ENCODE measurements at places on chromosomes 13 and 19. TPM values are rescaled to one million over a fixed set of nuclear protein-coding genes. Genes with fewer than 3 reads are reported as not detected.

DNA sequence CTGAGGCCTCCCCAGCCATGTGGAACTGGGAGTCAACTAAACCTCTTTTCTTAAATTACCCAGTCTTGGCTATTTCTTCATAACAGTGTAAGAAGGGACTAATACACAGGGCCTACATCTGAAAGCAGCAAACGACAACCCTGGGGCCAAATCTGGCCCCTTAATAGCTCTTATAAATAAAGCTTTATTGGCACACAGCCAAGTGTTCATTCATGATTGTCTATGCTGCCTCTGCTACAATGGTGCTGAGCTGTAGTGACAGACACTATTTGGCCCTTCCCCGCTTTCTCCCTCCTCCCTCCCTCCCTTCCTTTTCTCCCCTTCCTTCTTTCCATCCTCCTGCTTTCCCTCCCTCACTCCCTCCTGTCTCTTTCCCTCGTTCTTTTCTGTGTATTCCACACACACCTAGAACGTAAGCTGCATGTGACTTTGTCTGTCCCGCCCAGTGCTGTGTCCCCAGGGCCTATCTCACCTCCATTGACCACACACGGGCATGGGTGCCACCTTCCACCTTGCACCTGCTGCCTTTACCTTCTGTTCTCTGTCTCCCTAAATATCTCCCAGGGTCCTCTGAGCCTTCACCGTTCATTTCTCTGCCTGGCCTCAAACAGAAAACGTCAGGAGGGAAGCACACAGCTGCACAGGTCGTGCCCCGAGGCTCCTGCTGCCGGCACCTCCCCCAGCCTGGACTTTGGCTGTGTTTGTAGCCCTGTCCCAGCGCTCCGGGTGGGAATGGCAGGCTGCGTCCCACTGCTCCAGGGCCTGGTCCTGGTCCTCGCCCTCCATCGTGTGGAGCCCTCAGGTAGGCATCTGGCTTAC is at the start of gene PROZ:
PROZ (plus strand) TSS at position 720 of the 819 bp plus-strand sequence; CDS start at position 733, 13 bp downstream.
- DNase-seq: no peak

- DNase-seq: peak; percentile 70
These were observed 18.7 kb downstream of the GADD45B start for GRCh38 chr19:2494447-2495129.

DNA sequence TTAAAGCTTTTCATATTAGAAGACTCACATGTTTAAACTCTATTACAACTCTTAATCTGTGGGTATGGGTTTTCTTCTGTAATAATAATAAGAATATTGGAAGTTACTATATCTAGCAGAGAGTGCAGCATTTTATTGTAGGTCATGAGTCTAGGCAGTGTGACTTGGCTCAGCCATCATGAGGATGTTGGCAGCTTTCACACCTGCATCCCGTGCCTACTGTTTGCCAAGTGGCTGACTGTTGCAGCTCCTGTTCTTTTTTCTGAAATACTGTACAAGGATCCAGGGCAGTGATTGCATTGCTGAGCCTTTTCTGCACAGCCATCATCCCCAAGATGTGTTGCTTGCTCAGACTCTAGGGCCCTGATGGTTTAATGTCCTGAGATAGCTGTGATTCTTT is 47.4 kb downstream of the MTUS2 start:
- no peak for DNase-seq

SUGP2 gene
- total RNA-seq: 192 TPM

ZNF507 gene
- 24.8 TPM for total RNA-seq

ZNF541 gene
- 0.32 TPM for total RNA-seq

ZNF577 gene
- 4.3 TPM for total RNA-seq
